SK-N-SH (cell line): ENCODE measurements at places on chromosomes 5 and 9.

DNA sequence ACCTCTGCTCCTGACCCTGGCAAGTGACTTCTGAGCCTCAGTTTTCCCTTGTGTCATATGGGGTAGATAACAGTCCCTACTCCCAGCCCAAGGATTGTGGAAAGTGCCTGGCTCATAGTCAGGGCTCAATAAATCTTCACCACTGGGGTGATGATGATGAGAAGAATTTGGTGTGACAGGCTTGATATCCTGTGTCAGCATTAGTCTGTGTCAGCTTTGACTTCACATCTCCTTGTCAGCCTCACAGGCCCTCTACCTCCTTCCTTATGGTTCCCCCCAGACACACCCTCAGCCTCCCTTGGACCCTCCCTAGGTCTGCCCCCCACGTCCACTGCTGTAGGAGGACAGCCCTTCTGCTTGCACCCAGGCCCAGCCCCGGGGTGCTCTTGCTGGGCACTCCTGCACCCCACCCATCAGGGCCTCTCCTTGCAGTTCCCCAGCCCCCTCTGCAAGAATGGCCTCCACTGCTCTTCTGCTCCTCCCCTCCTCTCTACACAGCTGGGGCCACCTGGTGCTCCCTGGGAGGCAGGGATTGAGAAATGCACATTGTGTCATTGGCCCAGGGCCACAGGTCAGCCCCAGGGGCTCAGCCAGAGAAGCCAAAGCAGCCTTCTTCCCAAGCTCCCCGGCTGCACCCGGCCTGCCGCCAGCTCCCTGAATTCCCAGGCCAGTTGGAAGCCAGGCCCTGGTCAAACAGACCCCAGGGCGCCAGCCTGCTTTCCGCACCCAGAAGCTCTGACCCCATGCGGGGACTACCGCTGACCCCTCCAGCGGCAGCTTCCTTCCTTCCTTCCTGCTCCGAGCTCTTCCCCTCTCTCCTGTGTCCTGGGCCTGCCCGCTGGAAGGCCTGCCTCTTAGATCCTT is 7.7 kb downstream of the FGFR4 start:
- DNase-seq = peak; percentile 66

DNA sequence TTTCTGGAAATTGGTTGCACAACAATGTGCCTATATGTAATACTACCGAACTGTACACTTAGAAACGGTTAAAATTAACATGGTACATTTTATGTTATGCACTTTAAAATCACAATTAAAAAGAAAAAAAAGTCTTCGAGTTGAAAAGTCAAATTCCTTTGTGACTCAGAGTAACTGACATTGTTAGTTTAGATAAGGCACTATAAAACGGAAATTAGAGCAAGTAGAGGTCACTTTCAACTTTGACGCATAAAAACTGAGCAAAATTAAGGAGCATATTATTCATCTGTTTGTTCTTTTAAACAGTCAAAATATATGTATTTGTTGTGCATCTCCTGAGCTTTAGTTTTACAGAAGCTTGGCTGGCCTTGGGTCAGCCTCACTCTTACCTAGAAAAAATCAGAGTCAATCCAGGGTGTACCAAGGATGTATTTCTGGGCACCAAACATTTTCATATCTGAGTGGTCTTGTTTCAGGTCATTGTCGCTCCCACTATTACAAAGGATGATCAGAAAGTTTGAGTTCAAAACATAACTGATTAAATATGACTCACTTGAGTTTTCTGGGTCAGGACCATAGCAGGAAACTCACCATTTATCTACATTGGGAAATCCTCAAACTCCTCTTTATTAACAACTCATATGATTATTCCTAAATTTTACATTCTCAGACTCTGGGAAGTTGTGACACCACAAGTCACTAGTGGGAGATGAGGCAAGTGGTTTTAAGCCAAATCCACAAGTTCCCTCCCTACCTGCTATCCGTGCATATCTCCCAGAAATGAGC is 160.6 kb downstream of the CCDC192 start:
- DNase-seq = no peak

DNA sequence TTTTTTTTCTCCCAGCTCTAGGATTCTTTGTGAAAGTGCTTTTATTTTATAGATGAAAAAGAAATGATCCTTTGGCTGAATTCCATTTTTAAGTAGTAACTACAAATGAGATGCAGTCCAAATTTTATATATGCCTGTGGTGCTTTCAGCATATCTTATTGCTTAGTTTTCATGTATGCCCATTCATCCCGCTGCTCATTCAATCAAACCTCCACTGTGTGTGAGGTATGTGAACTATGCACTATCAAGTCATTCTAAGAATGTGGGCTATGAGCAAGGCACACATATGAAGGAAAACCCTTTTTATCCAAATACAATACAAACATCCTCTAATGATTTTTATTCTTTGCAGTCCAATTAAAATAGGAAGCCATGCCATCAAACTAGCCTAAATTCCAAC is 1069.1 kb upstream of the DMAC1 start:
- DNase-seq = no peak

GRCh38 chr5:158682631-158683030 is 417.1 kb downstream of the EBF1 start:
- no peak for DNase-seq

DNA sequence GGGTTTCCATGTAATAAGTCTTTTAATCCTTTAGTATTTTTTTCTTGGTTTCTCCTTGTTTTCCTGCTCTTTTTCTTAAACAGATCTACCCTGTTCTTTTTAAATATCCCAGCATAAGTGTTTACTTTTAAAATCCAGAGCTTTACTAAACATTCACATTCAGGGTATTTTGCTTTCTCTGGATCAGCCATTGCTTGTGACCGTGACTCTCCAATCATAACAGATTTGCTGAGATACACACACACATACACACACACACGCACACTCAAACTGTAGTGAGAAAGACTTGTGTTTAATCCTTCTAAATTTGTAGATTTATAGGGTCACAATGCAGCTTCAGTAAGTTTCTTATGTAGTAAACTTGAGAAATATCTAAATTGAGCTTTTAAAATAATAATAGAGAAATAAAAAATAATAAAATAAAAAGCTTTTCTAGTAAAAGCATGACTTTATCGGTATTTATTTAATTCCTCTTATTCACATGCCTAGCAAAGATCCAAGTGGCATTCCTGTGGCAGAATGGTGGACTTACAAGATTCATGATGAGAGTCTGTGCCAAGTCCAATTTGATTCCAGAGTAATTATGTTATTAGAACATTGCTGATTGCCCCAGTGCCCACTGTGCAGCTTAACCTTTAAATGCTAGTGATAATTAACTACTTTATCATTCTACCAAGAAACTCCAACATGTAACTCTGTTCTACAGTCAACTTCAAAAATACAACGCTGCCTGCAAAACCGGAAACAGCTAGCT is 129.0 kb downstream of the TLE4 start:
- no peak for DNase-seq

DNA sequence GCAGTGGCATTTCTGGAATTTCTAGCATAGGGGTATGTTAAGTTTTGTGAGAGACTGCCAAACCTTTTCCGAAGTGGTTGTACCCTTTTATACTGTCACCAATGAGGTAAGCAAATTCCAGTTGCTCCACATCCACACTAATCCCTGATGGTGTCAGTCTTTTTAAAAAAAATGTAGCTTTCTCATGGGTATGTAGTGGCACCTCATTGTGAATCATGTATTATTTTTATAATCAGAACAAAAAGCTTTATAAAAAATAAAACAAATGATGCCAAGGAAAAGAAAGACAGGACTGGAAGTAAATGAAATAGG is 93.4 kb upstream of the CLINT1 start:
- no peak for DNase-seq

DNA sequence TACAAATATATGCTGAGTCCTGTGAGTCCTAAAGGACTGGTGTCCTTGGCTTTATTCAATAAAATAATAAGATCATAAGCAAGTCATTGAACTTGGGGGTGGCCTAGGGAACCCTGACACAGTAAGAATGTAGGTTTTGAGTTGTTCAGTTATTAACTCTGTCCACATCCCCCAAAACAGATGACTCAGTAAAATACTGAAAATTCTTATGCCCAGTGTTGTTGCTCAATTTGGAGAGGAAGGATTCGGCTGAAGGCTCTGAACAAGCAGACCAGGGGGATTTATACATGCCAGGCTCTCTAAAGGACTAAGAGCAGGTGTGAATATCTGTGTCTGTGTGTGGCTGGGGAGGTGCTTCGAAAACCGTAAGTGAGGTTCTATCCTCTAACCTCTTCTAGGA is 173.7 kb downstream of the RMI1 start:
- DNase-seq = no peak

- DNase-seq = no peak
Measured at GRCh38 chr9:70962761-70963440, 158.5 kb downstream of the TRPM3 start.

- DNase-seq = no peak
Measured at GRCh38 chr5:8943301-8943700, 602.6 kb downstream of the SEMA5A start.

DNA sequence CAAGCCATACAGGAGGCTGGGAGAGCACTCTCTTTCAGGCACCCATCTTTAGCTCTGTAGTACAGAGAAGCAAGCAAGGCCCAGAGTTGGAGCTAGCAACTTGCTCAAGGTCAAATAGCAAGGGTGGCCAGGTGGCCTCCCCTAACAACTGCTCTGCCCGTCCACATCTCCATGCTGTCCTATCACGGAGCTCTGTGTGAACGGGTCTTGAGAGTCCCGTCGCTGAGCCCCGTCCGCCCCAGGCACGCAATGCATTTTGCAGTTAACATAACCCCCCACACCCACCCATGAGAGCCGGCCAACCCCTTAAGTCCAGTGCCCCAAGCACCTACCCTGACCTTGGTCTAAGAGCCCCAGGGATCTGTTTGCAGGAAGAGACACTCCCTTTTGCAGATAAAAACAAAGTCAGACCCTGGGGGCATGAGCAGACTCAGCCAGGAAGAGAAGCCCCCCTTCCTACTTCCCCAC is 1.5 kb downstream of the RNF44 start:
- peak; percentile 61 for DNase-seq

DNA sequence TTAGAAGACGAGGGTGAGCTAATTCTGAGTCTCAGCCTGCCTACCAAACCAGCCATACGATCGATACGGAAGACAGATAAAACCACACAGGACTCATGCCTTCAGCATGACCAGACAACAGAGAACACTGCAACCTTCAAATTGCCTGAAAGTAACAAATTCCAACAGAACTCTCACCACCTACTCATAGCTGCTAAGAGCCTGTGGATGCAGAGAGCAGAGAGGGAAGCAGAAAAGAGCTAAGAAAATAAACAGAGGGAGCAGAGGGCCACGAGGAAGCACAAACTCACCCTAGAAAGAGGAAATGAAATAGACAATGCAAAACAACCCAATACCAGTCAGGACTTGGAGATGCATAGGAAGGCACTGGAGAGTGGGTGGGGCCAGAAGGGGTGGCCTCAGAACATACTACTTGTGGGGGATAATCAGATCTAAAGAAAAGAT is 86.7 kb upstream of the TAS2R1 start:
- no peak for DNase-seq

DNA sequence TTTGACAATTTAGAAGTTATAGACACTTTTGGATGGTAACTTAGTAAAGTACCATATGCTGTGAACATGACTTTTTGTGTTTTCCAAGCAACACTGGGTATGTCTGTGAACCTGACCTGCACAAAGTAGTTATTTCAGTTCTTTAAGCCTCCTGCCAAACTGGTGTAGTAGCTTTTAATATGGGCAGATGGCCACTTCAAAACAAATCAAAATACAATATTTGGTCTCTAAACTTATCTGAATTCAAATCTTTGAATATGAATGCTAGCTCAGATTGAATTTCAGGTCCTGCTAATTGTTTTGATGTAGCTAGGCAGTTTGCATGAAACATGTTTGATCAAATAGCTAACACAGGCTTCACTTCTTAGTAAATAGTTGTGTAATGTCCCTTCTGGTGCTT is 1176.7 kb upstream of the CDH9 start:
- no peak for DNase-seq

GRCh38 chr5:109669991-109670706 is 19.6 kb upstream of the MAN2A1 start:
- DNase-seq = no peak

DNA sequence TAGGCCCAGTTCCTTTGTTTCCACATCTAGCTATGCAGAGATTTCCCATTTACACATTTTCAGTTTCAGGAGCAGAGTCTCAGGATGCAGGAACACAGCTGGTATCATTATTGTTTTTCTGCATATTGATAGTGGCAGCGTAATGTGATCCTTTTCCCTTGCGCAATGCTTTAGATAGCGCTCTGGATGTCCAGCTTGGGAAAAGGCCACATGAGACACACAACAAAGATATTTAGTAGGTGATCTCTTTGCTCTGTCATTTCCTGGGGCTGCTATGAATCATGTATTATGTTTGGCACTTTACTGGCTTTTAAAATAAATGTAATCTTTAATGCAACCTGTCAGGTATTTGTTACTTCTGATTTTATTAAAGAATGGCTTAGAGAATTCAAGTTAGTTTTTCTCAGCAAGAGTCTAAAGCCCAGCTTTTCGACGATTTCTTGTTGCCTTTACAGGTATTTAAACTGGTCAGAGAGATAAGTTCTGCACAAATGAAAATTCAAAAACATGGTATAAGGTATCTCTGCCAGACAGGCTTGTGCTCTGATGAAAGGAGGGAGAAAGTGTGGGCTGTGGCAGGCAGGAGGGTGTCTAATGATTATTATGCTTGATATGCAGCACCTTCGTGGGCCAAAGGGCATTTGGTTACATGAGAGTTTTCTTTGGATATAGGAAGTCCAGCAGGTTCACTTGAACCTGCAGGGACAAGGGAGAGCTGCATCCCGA is 42.2 kb downstream of the PTTG1 start:
- no peak for DNase-seq

DNA sequence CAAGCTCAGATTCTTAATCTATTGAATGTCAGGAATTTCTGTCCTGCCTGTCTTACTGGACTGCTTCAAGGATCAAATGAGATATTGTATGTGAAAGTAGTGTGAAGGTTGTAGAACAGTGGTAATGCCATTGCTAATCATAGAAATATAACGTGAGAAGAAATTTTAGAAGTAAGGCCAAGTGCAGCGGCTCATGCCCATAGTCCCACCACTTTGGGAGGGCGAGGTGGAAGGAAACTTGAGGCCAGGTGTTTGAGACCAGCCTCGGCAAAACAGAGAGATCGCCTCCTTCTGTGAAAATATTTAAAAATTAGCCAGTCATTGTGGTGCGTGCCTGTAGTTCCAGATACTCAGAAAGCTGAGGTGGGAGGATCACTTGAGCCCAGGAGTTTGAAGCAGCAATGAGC is 5.1 kb upstream of the HSPA5 start:
- DNase-seq = no peak
